Breast epithelium (tissue), 4 donors: ENCODE measurements at places on chromosomes 4 and X.

- DNase-seq: no peak
Measured at GRCh38 chr4:839675-840443, 13.9 kb upstream of the CPLX1 start.

- no peak for DNase-seq
Measured at GRCh38 chrX:96752781-96753180, 68.1 kb downstream of the DIAPH2 start.

DNA sequence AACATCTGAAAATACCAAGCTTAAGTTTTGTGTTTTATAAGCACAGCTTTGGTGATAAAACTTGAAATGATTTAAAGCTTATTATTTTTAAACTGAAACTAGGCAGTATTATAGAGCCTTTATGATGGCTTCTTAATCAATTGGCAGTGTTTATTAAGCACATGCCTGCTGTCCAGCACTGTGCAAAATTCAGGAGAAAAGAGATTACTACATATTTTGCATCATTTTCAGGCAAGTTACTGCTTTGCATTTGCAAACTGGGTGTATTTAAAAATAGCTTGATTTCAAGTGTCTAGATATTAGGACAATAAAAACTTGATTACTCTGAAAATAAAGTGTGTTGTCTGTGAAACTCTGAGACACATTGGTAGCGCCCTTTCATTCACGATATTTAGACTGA, 126.5 kb downstream of the PDLIM5 start:
- no peak for DNase-seq

GRCh38 chr4:138348055-138348454, 105.9 kb upstream of the SLC7A11 start:
- no peak for DNase-seq

DNA sequence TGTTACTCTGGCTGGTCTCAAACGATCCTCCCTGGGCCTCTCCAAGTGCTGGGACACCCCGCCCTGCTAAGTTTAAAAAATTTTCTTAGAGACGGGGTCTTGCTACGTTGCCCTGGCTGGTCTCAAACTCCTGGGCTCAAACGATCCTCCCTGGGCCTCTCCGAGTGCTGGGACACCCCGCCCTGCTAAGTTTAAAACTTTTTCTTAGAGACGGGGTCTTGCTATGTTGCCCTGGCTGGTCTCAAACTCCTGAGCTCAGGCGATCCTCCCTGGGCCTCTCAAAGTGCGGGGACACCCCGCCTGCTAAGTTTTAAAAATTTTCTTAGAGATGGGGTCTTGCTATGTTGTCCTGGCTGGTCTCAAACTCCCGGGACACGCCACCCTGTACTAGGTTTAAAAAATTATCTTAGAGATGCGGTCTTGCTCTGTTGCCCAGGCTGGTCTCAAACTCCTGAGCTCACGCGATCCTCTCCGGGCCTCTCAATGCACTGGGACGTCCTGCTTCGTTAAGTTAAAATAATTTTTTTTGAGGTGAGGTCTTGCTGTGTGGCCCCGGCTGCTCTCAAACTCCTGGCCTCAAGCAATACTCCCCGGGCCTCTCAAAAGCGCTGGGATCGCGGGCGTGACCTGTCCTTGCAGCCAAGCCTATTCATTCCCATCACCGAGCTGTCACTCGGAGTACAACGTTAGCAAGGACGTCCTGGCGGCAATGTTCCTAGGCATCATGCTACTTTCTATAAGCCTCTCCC, 1.1 kb downstream of the SLC25A6 start:
- no peak for DNase-seq

- no peak for DNase-seq
Measured at GRCh38 chr4:122715221-122715620, 17.3 kb upstream of the BBS12 start.

- no peak for DNase-seq
Measured at GRCh38 chr4:87785731-87786509, 13.4 kb upstream of the IBSP start.

- DNase-seq: no peak
Measured at GRCh38 chr4:188012426-188012945, 16.9 kb downstream of the ZFP42 start.

DNA sequence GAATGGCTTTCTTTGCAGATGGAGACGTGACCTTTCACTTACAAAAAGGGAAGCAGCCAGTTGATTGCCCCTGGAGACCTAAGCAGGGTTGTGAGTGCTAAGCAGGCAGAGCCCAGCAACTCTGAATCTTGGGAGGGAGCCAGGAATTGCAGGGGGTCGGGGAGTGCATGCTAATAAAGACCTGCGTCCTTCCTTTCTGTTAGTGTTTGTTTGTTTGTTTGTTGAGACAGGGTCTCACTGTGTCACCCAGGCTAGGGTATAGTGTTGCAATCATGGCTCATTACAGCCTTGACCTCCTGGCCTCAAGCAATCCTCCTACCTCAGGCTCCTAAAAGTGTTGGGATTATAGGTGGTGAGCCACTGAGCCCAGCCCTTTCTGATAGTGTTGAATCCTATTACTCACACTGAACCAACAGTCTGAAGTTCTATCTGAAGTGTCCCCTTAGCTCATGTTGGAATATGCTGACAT, 137.4 kb downstream of the CEP135 start:
- no peak for DNase-seq

- DNase-seq: no peak
Measured at GRCh38 chr4:40910706-40911105, 161.0 kb downstream of the NSUN7 start.

GRCh38 chr4:144178414-144178813, 37.9 kb upstream of the GYPA start:
- no peak for DNase-seq

- DNase-seq: no peak
Measured at GRCh38 chr4:8688041-8688907, 95.7 kb downstream of the CPZ start.

GRCh38 chrX:73977542-73978169, 326.3 kb upstream of the ZCCHC13 start:
- DNase-seq: no peak

DNA sequence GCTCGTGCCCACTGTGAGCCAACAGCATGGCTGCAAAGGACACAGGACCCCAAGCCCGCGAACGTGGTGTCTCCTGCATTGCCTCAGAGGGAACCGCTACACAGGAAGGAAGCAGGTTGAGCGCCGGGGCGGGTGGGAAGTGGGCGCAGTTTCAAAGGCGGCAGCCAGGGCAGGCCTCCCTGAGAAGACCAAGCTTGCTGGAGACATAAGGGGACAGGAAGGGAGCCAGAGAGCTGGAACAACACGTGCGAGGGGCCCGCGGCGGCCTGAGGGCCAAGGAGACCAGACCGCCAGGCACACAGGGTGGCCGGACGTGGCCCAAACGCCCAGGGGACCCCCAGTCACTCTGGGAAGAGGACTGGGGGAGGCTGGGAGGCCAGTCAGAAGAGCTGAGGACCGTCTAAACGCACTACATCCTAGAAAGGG, 32.0 kb downstream of the CTBP1 start:
- DNase-seq: no peak

- DNase-seq: no peak
Measured at GRCh38 chr4:1869530-1870327, 1.5 kb upstream of the NSD2 start.

DNA sequence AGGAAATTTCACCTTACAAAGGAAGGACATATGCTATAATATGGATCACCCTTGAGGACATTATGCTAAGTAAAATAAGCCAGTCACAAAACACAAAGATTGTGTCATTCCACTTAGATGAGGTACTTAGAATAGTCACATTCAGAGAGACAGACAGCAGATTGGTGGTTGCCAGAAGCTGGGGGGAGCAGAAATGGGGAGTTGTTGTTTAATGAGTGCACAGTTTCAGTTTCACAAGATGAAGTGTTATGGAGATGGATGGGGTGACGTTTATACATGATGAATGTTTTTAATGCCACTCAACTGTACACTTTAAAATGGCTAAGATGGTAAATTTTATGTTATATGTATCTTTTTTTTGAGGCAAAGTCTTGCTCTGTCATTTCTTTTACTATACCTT, 14.8 kb upstream of the SPON2 start:
- DNase-seq: peak; percentile 16

GRCh38 chrX:37752936-37753335, 26.9 kb upstream of the CYBB start:
- DNase-seq: no peak

- no peak for DNase-seq
Measured at GRCh38 chr4:115873048-115873447, 759.6 kb upstream of the NDST4 start.

- DNase-seq: no peak
Measured at GRCh38 chr4:55980725-55981124, 32.0 kb downstream of the CEP135 start.

GRCh38 chr4:139710073-139710472, 44.5 kb downstream of the MGST2 start:
- DNase-seq: no peak

GRCh38 chrX:133215747-133216146, 2.4 kb downstream of the TFDP3 start:
- no peak for DNase-seq

DNA sequence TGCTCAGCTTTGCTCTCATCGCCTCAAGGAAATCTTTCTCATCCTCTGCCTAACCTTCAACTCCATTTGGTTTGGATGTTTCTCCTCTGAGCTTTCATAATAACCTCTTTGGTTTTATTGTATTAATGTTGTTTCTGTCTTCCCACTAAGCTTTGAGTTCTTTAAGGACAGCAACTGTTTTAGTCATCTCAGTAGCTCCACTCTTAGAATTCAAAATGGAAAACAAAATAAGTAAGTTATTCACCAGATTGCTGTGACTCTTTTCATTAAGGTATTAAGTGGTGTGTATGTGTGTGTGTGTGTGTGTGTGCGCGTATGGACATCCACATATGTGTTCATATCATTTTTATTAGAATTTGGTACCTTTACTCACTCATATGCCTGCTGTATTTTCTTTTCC, 279.2 kb upstream of the BOD1L1 start:
- no peak for DNase-seq

- no peak for DNase-seq
Measured at GRCh38 chrX:47174376-47174775, 19.3 kb upstream of the UBA1 start.

- DNase-seq: no peak
Measured at GRCh38 chr4:85736571-85736970, 261.6 kb downstream of the ARHGAP24 start.

DNA sequence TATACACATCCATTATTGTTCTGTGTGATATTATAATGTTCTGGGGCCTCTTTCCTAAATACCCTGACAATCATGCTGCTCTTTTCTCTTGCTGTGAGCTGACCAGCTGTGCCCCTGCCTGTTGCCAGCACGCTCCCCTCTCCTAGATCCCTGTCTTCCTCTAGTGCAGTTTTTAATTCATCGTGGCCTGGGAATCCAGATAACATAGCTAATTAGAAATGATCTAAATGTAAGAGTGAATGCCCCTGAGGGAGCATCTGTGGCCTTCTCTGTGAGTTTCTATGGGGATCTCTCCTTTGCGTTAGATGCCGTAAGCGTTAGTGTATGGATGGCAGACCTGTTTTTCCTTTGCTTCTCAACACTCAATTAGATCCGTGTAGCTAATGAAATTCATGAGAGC, 434.3 kb downstream of the SPRY1 start:
- no peak for DNase-seq

DNA sequence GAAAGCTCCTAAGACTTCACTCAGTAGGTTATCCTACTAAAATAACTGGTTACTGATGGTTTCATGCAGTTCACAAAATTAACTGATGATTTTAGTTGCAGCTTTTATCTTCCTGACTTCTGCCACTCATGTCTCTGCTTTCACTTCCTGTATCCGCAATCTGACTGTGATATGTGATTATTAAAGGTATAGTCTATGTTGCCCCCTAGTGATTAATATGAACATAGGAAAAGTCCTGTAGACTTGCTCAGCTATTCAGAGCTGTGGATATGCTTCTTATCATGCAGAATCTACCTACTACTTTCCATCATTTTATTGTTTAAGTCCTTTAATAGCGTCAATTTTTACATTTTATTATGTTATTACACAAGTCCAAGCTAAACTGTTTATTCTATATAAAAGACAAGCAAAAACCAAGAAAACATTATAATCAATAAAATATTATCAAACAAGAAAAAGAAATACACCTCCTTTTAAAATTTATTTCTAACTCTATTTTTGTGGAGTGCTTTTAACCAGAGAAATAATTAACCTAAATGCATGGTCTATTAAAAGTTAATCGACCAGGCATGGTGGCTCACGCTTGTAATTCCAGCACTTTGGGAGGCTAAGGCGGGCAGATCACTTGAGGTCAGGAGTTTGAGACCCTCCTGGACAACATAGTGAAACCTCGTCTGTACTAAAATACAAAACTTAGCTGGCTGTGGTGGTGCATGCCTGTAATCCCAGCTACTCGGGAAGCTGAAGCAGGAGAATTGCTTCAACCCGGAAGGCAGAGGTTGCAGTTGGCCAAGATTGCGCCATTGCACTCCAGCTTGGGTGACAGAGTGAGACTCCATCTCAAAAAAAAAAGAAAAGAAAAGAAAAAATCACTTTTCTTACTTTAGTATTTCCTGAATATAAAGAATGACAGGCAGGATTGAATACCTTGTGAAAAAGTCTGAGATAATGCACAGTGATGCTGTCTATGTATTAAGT, 40.4 kb upstream of the TLR2 start:
- no peak for DNase-seq

- no peak for DNase-seq
Measured at GRCh38 chr4:150395872-150396271, 186.1 kb upstream of the MAB21L2 start.

DNA sequence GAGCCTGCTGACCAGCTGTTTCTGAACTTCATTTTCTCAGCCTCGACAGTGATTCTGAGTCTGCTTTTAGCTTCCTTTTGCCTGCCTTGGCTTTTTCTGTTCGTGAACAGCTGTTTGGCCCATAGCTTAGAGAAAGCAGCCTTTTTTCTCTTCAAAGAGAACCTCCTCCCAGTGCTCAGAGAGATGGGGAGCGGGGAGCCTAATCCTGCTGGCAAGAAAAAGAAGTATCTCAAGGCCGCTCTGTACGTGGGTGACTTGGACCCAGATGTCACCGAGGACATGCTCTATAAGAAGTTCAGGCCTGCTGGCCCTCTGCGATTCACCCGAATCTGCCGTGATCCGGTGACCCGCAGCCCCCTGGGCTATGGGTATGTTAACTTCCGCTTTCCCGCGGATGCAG, 756 bp downstream of the PABPC5 start:
- no peak for DNase-seq

DNA sequence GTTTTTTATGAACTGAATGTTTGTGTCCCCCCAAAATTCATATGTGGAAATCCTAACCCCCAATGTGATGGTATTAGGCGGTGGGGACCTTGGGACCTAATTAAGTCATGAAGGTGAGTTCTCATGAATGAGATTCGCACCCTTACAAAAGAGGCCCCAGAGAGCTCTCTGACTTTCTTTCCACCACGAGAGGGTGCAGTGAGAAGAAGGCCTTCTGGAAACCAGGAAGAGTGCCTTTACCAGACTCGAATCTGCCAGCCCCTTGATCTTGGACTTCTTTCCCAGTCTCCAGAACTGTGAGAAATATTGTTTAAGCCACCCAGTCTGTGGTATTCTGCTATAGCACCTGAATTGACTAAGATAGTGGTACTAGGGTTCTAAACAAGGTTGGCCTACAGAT, 40.8 kb downstream of the STK26 start:
- DNase-seq: no peak

DNA sequence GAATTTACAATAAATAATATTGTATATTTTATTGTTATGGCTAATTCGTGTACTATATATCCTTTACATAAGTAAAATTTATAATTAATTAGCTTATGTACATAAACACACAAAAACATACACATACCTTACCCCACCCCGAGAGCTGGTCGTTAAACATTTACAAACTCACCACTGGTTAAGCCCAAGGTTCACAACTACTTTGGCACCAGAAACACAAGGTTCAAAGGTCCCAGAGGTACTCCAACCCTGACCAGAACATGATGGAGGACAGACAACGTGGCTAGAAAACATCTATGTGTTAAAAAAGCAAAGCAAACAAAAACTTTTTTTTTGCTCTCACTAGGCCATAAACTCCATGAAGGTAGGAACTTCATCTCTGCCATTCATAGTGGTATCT, 37.7 kb downstream of the SLC25A5 start:
- DNase-seq: no peak
